ENCODE measurements at places on chromosomes 6 and 20. TPM values are rescaled to one million over a fixed set of nuclear protein-coding genes. Genes with fewer than 3 reads are reported as not detected.

GRCh38 chr6:167056370-167056769 lies 57.2 kb downstream of the CEP43 start:
- H3K27ac ChIP-seq = no peak overlapping the region
- peak; percentile 89 for DNase-seq
- H3K4me1 ChIP-seq = no peaks in the 10 kb centered on the region
- no peaks in the 10 kb centered on the region for H3K27me3 ChIP-seq

GRCh38 chr6:86949771-86950170 lies 12.4 kb downstream of the HTR1E start:
- H3K4me1 ChIP-seq = no peaks in the 10 kb centered on the region
- DNase-seq = no peak
- H3K4me3 ChIP-seq = no peak overlapping the region
- H3K36me3 ChIP-seq = no peaks in the 10 kb centered on the region
- no peaks in the 10 kb centered on the region for H3K27me3 ChIP-seq

GRCh38 chr6:104699593-104700329 lies 160.0 kb downstream of the HACE1 start:
- H3K4me3 ChIP-seq = no peak overlapping the region
- no peaks in the 10 kb centered on the region for H3K36me3 ChIP-seq
- no peak overlapping the region for H3K27ac ChIP-seq
- no peaks in the 10 kb centered on the region for H3K4me1 ChIP-seq

DNA sequence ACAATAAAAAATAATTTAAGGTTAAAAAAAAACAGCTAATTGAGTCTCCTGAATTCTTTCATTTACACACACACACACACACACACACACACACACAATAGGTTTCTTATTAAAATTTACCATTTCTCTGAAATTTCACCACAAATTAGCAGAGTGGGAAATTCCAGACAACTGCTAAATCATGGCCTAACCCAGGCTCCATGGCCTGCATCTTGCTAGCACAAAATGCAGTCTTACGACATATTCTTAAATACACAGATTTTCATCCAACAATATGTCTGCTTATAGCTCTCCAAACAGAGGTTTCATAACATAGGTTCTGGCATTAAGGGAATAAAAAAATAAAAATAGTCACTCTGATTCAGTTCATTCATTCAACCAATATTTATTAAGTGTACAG lies 46.9 kb downstream of the SOD2 start:
- no peak overlapping the region for H3K4me3 ChIP-seq
- no peak overlapping the region for H3K27ac ChIP-seq

GRCh38 chr6:83429857-83430610 lies 817 bp downstream of the ME1 start:
- no peaks in the 10 kb centered on the region for H3K36me3 ChIP-seq
- peak overlapping the region; percentile 45 for H3K4me3 ChIP-seq
- H3K27me3 ChIP-seq = no peaks in the 10 kb centered on the region
- H3K4me1 ChIP-seq = peaks cover 2% of the 10 kb centered on the region
- peak; percentile 46 for DNase-seq

DNA sequence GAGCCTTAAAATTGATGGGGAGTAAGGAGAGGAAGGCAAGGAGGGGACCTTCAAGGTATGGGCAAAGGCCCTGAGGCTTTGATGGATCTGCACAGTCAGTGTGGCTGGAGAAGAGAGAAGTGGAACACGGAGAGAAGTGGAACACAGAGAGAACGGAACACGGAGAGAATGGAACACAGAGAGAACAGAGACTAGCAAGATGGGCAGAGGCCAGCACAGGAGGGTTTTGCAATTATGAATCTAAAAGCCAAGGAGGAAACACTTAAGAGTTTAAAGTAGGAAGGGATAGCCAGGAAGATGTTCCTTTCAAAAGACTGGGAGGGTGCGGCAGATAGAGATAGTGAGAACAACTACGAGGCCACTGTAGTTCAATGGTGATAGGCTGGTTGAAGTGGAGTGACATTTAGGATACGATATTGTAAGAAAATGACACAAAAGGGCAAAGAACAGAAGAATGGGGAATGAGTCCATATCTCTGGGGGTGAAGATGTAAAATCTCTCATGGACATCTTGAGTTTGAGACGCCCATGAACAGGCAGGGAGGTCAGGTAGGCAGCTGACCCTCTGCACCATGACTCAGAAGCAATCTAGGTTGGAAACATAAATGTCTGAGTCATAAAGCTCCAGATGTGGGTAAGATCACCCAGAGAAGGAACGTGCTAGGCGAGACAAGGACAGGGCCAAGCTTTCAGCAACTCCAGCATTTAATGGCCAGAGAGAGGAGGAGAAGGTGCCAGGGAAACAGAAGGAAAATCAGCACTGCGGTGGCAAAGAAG lies 25.4 kb downstream of the ZMYND8 start:
- H3K36me3 ChIP-seq = no peaks in the 10 kb centered on the region
- H3K27me3 ChIP-seq = no peaks in the 10 kb centered on the region
- H3K4me1 ChIP-seq = peaks cover 27% of the 10 kb centered on the region
- H3K27ac ChIP-seq = peak overlapping the region; percentile 88

- H3K27ac ChIP-seq = no peak overlapping the region
- H3K36me3 ChIP-seq = no peaks in the 10 kb centered on the region
- no peaks in the 10 kb centered on the region for H3K27me3 ChIP-seq
Observed at GRCh38 chr6:115838763-115839401, 221.8 kb downstream of the FRK start.

DNA sequence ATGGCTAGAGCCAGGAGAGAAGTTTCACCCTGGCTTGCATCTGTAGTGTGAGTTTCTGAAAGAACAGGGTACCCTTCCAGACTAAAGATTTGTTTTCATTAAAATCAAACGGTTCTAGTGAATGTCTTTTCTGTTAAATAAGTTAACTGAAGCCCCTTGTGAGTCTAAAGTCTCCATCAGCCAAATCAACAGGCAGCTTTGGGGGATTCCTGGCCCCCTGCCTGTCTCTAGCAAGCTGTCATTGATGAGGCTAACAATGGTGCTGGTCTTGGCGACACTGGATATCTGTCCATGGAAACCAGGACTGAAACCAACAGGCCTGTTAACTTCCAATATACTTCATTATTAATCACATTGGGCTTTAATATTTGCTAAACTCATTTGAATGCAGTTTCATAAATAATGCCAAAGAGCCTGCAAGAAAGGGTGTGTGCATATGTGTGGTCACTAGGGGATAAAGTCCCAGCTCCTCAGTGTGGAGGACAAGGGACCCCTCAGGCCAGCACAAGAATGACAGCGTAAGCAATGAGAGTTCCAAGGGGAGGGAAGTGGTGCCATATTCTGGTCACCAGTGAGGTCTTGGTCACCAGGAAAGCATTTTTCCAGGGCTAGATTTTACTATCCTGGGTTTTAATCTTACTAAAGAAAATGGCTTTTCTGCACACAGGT lies 9.1 kb upstream of the RNF182 start:
- no peaks in the 10 kb centered on the region for H3K36me3 ChIP-seq
- H3K27ac ChIP-seq = no peak overlapping the region
- H3K4me3 ChIP-seq = no peak overlapping the region
- no peaks in the 10 kb centered on the region for H3K27me3 ChIP-seq
- no peak for DNase-seq
- H3K4me1 ChIP-seq = peaks cover 2% of the 10 kb centered on the region

Gene TNFRSF6B
- polyA plus RNA-seq = 3.8 TPM

Gene PAK5
- polyA plus RNA-seq = not detected

Measured in fibroblast of lung (primary cell).